ENCODE measurements at places on chromosomes 7 and 10.
A peak's percentile ranks its signal among the peaks of the same experiment; 100 is the strongest.

GRCh38 chr7:142657376-142657775 is 91.9 kb upstream of the PRSS1 start:
- no peak for DNase-seq

DNA sequence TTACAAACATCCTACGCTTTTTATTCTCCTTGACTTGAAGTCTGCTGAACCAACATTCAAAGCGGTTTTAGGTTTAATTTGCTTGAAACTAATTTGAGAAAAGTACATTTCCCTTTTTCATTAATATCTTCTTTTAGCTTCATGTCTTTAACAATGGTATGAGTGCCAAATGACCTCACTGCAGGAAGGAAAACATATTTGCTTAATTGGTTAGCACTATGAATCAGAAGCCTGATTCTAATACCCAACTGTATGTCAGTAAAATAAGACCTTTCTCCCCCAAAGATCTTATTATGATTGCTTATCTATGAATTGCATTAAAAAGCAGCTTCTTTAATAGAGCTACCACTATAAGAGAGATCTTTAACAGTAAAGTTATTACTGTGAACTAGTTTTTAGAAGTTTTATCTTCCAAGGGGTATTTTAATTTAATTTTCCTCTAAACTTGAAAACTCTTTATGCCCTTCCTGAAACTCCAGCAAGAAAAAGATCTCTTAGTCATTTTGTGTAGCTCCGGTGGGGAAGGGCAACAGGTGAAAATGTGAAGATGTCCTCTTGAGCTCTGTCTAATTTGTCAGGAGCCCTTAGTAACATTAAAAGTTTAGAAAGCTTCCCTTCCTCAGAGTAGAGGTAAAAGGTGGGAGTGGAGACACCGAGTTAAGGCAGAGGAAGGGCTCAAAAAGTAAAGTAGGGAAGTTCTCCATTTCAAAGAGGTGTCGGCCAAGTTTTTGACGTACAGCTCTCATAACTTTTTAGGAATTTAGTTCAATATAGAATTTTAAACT is 6.1 kb downstream of the COL1A2 start:
- DNase-seq = peak; percentile 37

DNA sequence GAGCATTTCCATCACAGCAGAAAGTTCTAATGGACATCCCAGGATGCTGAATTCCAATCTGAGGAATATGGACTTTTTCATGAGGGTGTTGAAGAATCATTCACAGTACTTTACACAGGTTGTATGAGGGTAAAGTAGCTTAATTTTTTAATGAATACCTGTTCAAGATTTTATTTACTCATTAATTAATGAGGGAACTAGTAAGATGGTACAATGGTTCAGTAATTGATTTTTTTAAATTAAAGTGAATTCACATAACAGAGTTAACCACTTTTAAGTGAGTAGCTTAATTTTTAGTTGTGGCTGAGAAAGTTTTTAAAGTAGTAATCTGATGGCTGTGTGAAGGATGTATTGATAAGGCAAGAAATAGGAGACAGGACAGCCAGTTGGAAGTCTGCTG is 266.5 kb downstream of the GFRA1 start:
- no peak for DNase-seq

- no peak for DNase-seq
Measured at GRCh38 chr7:44275146-44275545, 50.2 kb downstream of the CAMK2B start.

DNA sequence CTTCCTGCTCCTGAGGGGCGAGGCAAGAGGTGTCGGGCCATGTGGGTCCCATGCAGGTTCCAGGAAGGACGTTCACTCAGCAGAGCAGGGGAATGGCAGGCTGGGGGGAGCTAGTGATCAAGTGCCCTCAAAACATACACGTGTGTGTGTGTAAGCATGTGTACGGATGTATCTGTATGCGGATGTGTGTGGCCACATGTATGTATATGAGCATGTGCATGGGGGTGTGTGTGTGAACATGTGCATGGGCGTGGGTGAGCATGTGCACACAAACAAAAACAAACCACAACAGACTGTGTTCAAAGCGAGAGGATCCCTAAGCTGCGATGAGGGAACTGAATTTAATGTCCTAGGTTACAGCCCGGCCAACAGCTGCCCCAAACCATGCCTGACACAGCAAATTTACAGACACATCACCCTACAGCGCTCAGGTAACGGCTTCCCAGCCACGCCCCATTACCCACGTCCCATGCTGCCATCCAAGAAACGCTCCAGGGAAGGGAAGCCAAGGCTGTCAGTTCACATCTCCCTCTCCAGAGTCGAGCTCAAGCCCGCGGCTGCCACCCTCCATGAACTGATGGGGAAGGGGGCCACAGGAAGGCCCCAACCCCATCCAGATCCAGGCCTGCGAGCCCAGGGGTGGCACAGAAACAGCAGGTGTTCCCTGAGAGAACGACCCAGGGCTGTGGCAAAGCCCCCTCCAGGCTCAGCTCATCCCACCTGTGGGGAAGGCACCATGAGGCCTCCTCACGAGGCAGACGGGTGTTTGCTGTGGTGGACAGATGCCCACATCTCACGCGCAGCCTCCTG is 56.6 kb downstream of the PTPRN2 start:
- DNase-seq = no peak

GRCh38 chr7:120233338-120233737 is 39.6 kb upstream of the KCND2 start:
- no peak for DNase-seq

GRCh38 chr10:122333037-122333436 is 41.5 kb upstream of the PLEKHA1 start:
- no peak for DNase-seq

DNA sequence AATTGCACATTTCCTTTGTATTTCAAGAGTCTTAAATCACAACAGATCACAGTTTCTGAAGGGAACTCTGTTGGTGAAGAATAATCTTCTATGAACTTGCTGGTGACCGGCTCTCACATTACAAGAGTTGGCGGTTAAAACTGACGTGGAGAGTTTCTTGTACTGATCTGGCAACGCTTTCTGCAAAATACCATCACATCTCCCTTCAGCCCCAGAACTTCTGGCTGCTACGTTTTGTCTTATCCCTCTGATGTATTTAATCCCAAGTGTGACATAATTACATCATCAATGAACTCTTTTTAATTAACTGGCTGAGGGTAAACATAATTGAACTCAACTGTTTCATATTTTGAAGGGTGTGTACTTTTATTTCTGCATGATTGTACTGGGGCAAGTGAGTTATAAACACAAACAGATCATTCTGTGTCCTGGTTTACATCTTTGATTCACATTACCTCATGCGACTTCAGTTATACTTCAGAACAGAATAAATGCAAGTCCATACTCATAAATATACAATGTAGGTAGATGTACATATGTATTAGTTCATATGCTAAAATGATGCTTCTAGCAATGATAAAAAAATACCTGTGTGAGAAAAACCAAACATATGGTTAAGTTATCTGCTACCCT is 105.1 kb upstream of the NPVF start:
- no peak for DNase-seq

GRCh38 chr7:69199661-69200060 is 398.6 kb upstream of the AUTS2 start:
- DNase-seq = no peak

- no peak for DNase-seq
Measured at GRCh38 chr10:116909307-116909706, 60.0 kb downstream of the ENO4 start.

DNA sequence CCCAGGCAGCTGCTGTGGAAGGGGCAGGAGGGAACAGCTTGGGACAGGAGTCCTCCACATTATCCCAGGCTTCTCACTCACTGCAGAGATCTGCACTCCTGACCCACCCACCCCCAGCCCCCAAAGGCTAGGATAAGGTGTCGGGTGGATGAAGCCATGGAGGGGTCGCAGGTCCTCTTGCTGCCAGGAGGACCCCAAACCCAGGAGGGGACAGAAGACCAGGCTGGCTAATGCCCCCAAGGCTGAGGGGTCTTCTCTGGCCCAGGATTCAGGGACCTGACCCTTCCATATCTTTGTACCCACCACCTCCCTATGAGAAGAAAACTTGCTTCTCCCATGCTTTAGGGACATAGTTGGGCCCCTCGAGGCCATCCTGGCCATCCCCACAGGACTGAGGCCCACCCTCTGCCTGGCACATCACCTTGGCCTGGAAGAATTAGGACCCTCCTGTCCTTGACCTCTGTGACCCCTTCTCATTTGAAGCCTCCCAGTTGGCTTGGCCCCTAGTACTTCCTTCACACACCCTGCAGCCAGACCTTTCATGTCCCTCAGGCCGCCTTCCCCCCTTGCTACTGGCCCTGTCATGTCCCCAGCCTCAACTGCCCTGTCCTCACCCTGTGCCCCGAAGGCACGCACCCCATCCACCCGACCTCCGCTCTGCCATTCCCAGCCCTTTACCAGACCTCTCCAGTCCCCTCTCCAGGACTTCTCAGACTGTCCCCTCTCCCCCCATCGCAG is 21.6 kb downstream of the KCNH2 start:
- DNase-seq = no peak

GRCh38 chr10:131210181-131210580 is 101.3 kb downstream of the TCERG1L start:
- no peak for DNase-seq

DNA sequence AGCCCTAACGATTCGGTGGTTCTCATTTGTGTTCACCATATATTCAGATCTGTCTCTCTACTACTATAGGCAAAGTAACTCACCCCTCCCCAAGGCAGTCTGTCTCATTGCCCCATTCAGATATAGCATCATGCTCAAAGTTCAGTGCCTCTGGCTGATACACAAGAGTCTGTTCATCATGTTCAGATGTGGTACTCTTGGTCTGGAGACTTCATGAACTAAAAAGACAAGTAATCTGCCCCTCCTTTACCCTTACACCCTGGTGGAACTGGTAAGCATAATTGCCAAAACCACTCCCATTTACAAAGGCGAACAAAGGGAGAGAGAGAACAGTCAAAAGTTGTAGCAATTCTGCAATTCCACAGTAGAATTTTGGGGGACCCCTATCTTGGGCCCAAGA is 29.9 kb downstream of the UMAD1 start:
- no peak for DNase-seq

- peak; percentile 50 for DNase-seq
Measured at GRCh38 chr7:77199013-77199966, at the start of gene FGL2. FGL2 (minus strand) TSS chr7:77199819; CDS start chr7:77199793, 26 bp downstream.

- no peak for DNase-seq
Measured at GRCh38 chr10:9069136-9069535, 1014.6 kb downstream of the GATA3 start.

- DNase-seq = no peak
Measured at GRCh38 chr10:124307591-124307990, 111.1 kb downstream of the OAT start.

GRCh38 chr7:148156233-148156632 is 434.3 kb upstream of the C7orf33 start:
- no peak for DNase-seq

DNA sequence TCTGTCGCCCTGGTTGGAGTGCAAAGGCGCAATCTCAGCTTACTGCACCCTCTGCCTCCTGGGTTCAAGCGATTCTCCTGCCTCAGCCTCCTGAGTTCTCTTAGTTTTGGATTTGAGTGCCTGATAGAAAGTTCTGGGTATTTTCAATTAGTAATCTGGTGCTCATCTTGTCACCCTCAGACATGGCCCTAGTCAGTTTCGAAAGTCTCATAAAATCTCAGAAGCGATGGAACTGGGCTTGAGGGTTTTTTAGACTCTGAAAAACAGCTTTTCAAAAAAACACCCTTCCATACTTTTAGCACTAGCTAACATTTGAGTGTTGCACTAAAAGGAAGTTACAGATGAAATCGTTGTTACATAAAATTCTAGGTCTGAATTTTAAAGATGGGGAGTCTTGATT is 9.4 kb upstream of the PIP4K2A start:
- DNase-seq = no peak

DNA sequence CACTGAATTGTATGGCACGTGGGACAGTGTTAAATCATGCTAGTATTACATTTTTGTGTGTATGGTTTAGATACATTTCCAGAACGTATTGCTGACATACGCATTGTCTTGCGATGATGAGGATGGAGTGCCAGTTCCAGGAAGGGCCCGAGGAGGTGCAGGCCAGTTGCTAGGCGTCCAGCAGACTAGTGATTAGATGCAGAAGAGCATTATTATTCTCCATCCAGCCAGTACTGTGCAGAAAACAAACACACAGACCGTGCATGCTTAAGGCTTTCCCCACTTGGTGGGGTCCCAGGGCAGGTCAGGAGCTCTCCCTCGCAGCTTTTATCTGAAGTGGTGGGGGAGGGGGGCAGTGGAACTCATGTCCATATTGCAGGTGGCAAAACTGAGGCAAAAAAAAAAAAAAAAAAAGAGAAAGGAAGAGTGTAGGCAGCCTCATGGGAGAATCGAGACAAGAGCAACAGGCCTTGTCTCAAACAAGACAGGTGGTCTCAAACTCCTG is 189.2 kb downstream of the CAMK1D start:
- no peak for DNase-seq
